ENCODE measurements at places on chromosomes 12 and 14.

DNA sequence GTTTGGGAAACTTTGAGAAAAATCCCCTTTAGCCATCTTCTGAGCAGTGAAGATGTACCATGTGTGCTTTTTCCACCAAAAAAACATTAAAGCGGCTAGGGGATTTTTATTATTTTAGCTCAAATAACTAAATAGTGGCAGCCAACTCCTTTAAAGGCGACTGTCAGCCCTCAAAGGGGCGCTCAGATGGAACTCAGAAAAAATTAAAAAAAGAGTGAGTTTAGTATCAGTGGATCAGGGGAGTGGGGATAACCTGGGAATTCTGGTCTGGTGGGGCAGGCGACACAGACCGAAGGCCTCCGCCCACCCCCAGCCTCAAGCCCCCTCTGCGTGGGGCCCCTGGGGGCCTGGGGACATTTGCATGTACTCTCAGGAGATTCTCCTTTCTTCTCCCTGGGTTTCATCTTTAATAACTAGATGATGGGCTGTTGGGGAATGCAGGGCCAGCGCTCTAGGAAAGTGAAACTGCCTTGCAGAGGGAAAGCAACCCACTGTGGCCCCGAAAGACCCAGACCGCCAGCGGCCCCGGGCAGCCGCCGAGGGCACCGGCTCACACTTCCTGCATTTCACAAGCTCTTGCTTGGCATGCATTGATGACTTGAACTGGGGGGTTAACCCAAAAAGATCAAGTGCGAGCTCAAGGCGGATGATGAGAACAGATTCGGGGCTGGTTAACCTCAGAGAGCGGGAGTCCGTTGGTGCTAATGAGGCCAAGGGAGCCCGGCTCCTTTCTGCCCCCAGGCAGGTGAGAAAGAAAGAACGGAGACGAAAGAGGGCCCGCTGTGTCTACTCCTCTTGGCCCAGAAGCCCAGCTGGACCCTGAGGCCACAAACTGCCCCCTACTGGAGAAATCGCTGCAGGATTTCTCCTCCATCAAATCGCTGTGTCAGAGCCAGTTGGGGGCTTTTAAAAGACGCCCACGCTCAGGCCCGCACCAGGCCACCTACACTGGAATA lies 7.3 kb upstream of the BATF start:
- DNase-seq = no peak

DNA sequence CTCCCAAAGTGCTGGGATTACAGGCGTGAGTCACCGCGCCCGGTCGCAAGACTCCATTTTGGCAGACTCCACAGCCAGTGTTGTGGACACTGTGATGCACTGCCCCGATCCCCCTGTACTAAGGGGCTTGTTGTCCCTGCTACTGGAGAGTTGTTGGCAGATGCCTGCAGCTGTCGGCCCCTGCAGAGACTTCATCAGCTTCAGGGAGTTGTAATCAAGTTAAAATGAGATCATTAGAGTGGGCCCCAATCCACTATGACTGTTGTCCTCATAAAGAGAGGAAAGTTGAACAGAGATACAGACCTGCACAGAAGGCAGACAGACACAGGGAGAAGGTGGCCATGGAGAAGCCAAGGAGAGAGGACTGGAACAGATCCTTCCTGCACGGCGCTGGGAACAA lies 23.7 kb upstream of the TUBA1A start:
- no peak for DNase-seq

DNA sequence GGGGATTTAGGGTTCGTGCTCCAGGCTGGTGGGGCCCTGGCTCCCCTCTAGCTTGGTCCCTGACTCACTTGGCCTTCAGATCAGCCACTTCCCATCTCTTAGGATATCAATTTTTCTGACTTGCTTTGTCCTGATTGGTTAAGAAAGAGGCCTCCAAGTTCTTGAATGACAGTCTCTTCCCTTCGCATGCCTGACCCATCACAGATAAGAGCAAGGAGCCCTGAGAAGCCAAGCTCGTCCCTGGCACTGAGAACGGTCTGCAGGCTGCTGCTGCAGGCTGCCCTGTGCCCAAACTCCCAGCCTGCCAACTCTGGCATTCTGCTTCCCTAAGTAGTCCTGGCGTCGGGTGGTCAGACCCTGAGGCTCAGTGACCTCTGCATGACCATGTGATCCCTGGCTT lies 794 bp upstream of the LRTM2 start:
- DNase-seq = no peak

- no peak for DNase-seq
Observed at GRCh38 chr12:45203767-45204166, 12.1 kb upstream of the ANO6 start.

DNA sequence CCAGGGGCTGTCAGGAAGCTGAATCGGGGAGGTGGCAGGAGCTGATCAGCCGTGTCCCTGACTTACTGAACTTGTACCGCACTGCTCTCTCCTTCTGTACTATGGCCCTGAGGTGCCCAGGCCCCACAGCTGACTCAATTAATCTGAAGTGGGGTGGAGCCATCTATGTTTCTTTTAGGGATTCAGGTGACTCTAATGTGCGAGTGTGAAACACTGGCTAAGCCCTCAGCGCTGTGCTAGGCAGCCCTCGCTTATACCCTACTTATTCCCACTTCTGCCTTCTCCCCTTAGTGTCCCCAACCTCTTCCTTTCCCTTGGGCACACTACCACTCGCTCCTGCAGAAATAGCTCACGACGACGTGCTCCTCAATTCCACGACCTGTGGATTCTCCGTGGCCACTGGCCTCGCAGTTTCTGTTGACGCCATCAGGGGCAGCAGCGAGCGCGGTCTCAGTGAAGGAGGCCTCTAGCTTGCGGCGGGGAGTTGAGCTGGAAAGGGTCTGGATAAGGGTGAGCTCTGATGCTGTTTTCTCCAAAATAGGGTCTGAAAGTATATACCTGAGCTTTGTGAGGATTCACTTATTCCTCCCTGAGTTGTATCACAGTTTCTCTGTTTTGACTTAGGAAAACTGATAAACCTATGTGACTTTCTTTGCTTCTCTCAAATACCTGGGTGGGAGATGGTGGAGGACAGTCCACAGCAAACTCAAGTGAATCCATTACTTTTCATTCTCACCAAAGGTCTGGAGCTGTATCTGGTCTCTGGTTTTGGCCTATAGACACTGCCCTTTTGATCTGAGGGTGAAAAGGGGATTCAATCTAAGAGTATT lies 167.6 kb downstream of the SLC41A2 start:
- DNase-seq = peak; percentile 33

- no peak for DNase-seq
Observed at GRCh38 chr14:98162856-98163805, 1108.9 kb downstream of the BCL11B start.

DNA sequence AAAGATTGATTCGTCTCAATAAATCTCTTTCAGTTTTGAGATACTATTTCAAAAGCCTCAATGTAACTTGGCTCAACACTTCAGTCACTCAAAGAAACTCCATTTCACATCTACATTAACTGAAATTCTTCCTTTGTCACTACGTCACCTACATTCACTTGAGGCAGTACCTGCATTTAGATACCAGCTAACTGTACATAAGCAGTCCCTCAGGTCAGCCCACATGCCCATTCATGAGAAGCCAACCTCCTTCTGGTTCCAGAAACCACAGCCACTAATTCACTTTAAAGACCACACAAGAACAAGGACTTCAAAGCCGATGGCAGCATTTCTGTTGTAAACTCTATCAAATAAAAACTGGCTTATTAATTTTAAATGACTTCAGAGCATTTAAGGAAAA lies 43.0 kb downstream of the SETD3 start:
- DNase-seq = no peak

DNA sequence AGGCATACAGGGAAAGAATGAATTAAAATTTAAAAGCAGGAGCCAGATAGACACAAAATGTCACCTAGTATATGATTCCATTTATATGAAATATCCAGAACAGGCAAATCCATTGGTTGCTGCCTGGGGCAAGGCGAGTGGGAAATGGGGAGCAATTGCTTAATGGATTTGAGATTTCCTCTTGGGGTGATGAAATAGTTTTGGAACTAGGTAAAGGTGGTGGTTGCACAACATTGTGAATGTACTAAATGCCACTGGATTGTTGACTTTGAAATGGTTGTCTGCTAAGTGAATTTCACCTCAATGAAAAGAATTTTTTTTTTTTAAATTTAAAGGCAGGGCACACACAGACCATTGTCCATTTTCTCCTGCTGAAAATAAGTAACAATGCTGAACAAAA lies 61.9 kb downstream of the ABCC9 start:
- DNase-seq = no peak

DNA sequence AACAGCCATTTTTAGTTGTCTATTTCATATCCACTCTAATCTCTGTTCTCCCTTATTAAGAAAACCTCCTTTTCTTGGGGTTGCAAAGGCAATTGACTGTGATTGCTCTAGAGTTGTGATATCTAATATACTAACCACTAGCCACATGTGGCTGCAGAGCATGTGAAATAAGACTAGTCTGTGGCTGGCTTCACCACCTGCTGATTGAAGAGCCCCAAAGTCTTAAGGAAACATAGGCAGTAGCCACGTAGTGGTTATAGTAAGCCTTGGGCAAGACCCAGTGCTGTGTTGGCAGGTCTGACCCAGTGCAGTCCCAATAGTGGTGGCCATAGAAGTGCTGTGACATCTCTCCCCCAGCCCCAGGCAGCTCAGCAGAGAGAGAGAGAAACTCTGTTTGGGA lies 28.4 kb upstream of the ATP2B1 start:
- no peak for DNase-seq

- DNase-seq = no peak
Observed at GRCh38 chr14:101489092-101489760, 72.1 kb upstream of the DIO3 start.

- DNase-seq = peak; percentile 97
Observed at GRCh38 chr12:53696285-53696654, 20.4 kb upstream of the ATP5MC2 start.

DNA sequence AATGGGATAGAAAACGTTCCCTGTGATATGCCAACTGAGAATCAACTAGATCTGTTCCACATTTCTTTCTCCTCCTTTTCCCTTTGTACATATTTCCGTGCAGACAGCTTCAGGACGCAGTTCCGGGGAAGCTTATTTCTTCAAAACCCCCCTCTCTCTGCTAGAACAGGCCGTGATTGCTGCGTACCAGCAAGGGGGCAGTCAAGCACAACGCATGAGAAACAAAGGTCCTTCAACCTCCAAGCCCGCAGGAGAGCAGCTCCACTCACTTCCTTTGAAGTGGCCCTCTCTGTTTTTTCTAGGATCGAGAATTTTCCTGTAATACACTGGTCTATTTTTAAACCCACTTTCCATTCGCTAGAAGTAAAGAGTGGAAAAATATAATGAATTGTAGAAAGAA lies 80.8 kb downstream of the ZNF664 start:
- peak; percentile 37 for DNase-seq

GRCh38 chr12:105084251-105085250 lies at the start of gene ALDH1L2:
TSS of gene ALDH1L2 (minus strand) at chr12:105084458. CDS start at chr12:105084436, 22 bp downstream.
- peak; percentile 34 for DNase-seq

GRCh38 chr12:9118158-9118557 lies 2.4 kb upstream of the A2M start:
- no peak for DNase-seq

- DNase-seq = no peak
Observed at GRCh38 chr14:25358330-25358729, 308.4 kb upstream of the STXBP6 start.

- no peak for DNase-seq
Observed at GRCh38 chr12:31491841-31492598, 98.9 kb downstream of the DENND5B start.

GRCh38 chr14:101181446-101182313 lies 278.2 kb upstream of the RTL1 start:
- no peak for DNase-seq

- no peak for DNase-seq
Observed at GRCh38 chr12:93317227-93317626, 60.5 kb upstream of the NUDT4 start.

- peak; percentile 20 for DNase-seq
Observed at GRCh38 chr12:120453977-120454376, 7.7 kb downstream of the GATC start.

DNA sequence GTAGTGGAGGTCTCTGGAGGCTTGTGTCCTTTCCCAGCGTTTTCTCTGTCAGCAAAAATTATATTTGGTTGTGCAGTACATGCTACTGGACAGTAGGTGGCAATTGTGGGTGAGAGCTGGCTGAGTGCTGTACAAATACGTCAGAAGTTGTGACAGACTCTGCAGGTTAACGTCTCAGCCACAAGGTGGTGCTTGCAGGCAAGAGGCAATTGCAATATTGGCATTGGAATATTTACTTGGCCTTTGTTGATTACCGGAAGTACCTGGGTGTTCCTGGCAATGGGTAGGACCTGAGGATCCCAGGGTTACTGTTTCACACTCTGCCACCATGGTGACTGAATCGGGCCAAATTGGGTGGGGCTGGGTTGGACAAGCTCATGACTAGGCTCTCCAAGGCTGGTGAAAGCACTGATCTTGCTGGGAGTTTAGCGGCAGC lies 333.9 kb upstream of the LMO3 start:
- peak; percentile 19 for DNase-seq
